ENCODE measurements at places on chromosomes 12 and 14.

GRCh38 chr12:80825506-80825905 lies 108.8 kb downstream of the MYF5 start:
- DNase-seq, result no peak

DNA sequence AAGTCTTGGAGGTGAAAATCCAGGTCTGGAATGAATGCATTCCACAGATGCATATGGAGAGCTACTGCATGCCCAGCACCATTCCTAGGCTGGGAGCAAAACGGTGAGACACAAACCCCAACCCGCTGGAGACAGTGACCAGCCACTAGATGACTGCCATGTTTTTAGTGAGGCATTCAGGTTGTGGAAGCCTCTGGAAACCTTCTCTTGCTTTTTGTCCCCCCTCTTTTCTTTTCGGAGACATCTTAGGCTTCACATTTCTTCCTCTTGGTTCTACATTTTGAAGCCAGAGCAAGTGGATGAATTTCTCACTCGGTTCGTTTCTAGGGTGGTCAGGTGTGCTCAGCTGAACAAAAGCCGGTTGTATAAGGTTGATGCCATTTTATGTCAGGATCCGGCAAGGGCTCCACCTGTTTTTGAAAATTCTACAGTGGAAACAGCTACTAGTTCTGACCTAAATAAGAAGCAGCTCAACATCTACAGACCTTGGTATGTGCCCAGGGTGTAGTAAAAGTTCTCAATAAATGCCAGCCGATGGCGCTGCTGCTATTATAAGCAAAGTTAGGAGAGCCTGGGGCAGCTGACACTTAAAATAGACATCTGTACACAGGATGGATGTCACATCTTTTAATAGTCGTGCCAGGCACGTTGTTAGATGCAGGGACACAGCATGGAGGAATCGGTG lies 1.8 kb upstream of the ZNF839 start:
- DNase-seq, result peak; percentile 62

- peak; percentile 88 for DNase-seq
Measured at GRCh38 chr12:52884526-52885293, 20.2 kb downstream of the KRT8 start.

DNA sequence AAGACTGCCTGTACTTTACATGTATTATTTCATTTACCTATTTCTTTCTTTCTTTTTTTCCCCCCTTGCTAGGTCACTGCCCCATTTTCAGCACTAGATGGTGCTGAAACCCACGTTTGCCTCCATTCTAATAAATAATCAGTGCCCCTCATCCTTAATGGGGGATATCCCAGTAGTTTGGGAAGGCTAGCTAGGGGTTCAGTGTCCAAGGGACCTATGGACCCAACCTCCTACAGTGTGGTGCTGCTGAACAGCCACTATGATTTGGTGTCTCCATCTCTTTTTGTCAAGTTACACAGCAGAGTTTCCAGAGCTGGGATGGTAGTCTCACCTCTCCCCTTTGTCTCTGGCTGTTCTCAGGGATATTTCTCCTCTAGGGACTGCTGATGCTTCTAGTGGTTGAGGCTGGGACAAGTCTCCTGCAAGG lies 6.5 kb upstream of the HCFC2 start:
- DNase-seq, result peak; percentile 10

DNA sequence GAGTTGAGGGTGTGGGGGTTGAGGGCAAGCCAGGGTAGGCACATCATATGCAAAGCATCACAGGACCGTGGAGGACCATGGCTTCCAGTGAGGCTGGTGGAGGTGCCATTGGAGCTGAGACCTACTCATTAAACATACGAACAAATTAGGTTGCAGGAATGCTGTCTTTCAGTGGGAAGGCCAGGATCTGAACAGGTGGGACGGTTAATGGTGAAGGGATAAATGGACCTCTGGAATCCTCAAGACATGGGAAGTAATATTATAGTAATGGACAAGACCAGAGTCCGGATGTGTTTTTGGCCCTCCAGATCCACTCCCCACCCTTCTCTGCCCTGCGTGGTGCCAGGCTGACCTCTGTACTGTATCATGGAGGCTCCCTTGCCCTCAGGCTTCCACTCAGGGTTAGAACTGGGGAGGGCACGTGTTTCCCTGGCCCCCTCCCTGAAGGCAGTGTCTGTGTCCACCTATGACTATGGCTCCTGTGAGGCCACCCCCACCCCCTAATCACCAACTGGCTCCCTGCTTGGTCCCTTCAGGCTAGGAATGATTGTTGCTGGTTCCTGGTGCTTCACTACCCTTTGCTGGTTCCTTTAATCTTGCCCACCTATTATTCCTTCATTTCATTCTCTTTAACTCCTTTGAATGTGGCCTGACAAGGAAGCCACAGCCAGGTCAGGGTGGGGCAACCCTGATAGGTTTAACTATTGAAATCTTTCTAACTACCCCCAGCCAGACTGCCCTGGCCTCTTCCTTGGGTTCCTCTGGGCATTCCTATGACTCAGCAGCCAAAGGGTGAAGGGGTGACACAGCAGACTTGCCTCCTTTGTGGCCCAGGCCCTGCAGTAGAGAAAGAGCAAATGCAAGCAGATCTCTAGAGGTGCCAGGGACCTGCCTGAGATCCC lies 10.7 kb downstream of the DHRS2 start:
- no peak for DNase-seq

GRCh38 chr12:75389706-75390105 lies 1.2 kb upstream of the GLIPR1L2 start:
- DNase-seq, result no peak

- DNase-seq, result no peak
Measured at GRCh38 chr12:12984149-12984548, 15.9 kb downstream of the HEBP1 start.

All from activated CD4-positive, alpha-beta T cell treated with anti-CD3 and anti-CD28 coated beads for 48 hours (primary cell).